ENCODE measurements at places on chromosomes 6 and 20. TPM values are rescaled to one million over a fixed set of nuclear protein-coding genes. Genes with fewer than 3 reads are reported as not detected.

Gene FAM50B
- total RNA-seq = 10.4 TPM

Gene DEFB132
- total RNA-seq = not detected

Gene MYL9
- 19.7 TPM for total RNA-seq

Gene HLA-DQA1
- not detected for total RNA-seq

Gene GDAP1L1
- total RNA-seq = not detected

Gene ECT2L
- not detected for total RNA-seq

Gene DEFB114
- not detected for total RNA-seq

Gene MOXD1
- total RNA-seq = 135 TPM

Gene PFDN4
- total RNA-seq = 115 TPM

Gene GHRH
- total RNA-seq = not detected

Gene CLPSL2
- total RNA-seq = not detected

Gene AARS2
- 19.7 TPM for total RNA-seq

Gene HLA-DOA
- not detected for total RNA-seq

Data from regular cardiac myocyte (primary cell).